Glutamatergic neuron (in vitro differentiated cells): ENCODE measurements at places on chromosomes 11 and 22.
A peak's percentile ranks its signal among the peaks of the same experiment; 100 is the strongest.

DNA sequence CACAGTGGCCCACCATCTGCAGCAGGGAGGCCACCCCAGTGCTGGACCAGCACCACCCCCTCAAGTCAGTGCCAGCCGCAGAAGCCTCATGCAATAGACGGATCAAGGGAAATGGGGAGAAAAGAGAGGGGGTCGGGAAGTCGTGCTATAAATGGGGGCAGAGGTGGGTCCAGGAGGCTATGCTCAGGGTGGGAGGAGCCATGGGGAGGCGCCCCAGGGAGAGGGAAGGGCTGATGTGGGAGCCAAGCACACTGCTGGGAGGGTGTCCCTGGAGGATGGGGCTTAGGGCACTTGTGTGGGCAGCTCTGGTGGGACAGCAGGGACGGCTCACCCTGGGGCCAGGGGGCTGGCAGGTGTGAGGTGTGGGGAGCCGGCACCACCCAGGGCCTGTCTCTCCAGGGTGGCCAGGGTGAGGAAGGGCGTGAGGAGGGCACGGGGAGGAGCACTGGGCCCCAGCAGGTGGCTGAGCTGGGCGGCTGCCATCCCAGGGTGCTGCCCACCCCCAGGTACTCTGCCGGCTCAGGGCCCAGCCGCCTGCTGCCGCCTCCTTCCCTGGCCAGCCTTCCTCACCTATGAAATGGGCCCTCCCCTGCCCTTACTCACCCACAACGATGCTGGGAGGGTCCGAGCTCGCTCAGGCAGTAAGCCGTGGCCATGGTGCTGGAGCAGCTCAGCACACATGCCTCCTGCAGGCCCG, 18.0 kb downstream of the PHLDA2 start:
- DNase-seq, result no peak

DNA sequence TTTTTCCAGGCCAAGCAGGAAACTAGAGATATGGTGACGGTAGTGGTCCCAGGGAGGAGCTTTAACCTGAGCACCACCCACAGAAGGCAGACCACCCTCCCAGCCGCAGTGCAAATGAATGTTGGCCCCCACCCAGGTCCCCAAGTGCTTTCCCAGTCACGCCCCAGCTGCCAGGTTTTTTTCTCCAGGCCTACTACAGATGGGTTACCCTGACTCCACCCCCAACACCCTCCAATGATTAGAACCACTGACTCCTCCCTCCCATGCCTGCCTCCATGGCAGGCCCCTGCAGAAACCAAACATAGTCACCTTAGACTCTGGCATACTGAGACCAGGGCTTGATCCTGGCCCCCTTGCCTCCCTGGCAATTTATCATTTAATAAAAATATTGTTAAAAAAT, 58.7 kb upstream of the CHST1 start:
- DNase-seq, result no peak

DNA sequence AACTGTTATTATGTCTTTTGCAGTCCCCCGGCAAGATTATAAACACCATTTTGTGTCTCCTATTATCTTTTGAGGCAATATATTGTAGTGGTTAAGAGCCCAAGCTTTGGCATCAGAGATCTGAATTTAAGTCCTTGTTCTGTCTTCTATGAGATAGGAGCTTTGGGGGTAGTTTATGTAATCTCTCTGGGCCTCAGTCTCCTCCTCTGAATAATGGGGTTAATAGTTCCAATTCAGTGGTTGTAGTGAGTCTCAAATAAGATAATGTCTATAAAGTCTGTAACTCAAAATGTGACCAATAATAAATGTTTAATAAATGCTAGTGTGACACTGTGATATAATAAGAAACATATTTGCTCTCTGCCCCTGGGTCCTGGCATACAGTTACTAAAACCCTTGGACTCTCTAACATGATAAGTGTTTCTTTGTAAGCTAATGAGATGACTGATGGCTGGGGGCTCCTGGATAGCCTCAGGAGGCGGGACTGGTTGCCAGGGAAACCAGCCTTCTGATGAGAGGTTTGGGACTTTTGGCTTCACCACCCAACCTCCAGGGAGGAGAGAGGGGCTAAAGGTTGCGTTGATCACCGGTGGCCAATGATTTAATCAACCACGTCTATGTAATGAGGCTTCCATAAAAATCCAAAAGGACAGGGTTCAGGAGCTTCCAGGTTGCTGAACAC, 183.4 kb upstream of the MTMR2 start:
- DNase-seq, result peak; percentile 30

DNA sequence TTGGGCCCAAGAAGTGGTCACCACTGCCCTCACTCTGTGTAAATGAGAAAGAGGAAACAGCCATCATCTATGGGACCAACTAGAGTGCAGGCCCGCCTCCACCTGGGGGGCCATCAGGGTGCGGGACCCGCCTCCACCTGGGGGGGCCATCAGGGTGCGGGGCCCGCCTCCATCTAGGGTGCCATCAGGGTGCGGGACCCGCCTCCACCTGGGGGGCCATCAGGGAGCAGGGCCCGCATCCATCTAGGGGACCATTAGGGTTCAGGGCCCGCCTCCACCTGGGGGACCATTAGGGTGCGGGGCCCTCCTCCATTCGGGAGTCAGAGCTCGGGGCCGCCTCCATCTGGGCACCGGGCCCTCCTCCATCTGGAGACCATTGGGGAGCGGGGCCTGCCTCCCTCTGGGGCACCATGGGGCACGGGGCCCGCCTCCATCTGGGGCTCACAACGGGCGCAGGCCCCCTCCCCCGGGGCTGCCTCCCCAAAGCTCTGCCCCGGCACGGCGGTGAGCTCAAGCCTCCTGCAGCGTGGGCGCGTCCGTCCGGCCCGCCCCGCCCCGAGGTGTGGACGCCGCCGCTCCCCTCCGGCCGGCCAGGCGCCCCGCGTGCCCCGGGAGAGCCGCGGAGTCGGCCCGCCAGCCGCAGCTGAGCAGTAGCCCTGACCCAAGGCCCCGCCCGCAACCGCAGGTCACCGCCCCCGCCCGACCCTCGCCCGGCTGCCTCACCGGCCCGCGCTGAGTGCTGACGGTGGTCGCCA, 512 bp downstream of the TOLLIP start:
- DNase-seq, result no peak

- no peak for DNase-seq
Observed at GRCh38 chr11:47332791-47333525, 19.5 kb downstream of the MYBPC3 start.

- no peak for DNase-seq
Observed at GRCh38 chr11:60498853-60499252, 6.3 kb downstream of the MS4A12 start.

GRCh38 chr11:95703049-95703448, 86.5 kb downstream of the FAM76B start:
- no peak for DNase-seq

- DNase-seq, result no peak
Observed at GRCh38 chr22:47162865-47163264, 400.4 kb downstream of the TBC1D22A start.

- DNase-seq, result no peak
Observed at GRCh38 chr22:19434401-19434800, 2.1 kb downstream of the MRPL40 start.

DNA sequence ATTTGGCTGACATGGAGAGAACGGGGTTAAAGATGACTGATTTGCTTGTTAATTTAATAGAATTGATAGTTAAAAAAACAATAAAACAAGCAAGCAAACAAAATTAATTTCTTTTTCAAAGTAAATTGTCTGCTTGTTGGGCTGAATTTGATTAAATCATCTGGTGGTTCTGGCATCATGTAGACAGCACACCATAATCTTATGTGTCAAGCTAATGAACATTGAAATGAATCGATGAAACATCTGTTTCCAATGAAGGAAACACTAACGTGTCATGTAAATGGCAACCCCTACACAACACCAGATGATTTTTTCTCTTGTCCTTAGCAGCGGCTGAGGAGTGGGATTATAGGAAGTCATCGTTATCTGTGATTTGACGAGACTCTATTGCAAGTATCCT, 399.6 kb upstream of the RAG2 start:
- DNase-seq, result no peak

DNA sequence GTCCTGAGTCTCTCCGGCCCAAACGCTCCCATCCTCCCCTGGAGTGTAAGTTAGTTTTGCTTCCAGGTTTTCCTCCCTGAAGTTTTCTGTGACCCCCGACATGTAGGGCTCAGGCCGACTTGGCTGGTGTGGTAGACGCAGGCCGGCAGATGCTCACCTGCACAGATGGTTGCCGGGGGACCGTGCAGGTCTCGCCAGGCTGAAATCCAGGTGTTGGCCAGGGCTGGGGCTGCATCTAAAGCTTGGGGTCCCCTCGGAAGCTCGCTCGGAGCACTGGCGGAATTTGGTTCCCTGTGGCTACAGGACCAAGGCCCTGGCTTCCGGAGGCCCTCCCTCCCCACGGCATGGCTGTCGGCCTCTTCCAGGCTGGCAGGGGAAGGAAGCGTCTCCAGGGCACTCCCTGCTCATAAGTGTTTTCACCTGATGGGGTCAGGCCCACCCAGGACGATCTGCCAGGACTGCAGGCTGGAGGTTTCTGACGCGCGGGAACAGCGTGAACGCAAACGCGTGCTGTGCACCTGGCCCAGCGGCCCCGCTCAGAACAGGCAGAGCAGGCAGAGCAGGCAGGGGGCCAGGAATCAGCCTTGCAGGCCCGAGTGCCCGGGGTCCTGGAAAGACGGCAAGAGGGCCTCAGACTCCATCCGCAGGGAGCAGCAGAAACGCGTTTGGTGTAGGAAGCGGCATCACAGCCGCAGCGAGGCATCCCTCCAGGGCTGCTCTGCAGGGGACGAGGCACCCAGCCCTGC, 258.2 kb downstream of the BRD1 start:
- DNase-seq, result no peak

DNA sequence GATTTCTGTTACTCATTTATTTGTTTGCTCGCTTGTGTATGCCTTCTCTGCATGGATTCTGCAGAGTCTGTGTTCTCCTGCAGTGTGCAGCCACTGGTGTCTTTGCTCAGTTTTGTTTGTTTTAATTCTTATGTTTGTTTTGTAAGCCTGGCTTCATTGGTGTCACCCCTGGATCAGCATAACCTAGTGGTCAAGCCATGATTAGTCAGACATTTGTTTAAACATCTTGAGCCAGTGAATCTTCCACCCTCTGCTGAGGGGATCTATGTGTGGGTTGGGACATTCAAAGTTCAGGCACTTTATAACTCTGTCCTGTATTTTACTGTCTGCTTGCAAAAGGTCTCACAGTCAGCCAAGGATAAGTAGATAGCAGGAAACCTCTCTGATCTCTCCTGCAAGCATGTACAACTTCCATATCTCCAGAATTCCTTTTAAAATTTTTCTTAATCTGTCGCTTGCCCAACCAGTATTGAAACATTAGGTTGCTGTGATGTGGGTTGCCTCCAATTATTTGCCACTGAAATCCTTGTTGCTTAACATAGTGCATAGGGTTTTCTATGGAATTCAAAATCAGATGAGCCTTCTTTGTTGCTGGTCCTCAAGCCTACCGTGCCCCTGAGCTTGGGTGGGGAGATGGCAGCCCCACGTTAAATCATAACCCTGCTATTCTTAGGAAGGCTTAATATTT, 86.8 kb downstream of the KCNQ1OT1 start:
- DNase-seq, result no peak

GRCh38 chr11:57111619-57112018, 70.1 kb upstream of the LRRC55 start:
- DNase-seq, result no peak

GRCh38 chr22:38696606-38697424, 3.9 kb downstream of the JOSD1 start:
- DNase-seq, result no peak

DNA sequence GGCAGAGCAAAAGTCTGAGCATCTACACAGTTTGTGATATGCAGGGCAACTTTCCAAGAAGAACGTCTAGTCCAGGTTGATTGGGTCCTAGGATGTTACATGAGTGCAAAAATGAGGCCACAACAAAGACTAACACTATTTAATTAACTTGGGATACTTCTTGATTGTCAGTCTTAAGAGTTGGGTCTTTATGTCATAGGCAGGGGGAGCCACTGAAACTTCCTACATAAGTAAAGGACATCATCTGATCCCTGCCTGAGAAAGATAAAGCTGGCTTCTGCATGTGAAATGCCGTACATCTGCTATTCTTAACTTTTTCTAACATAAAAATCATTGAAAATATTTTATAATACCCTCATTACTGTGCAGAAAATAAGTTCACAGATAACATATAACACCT, 525.5 kb downstream of the NTM start:
- DNase-seq, result no peak

- DNase-seq, result peak; percentile 83
Observed at GRCh38 chr11:369336-370018, at the start of gene B4GALNT4. TSS of gene B4GALNT4 (plus strand) at chr11:369499. CDS start at chr11:369804, 305 bp downstream.

DNA sequence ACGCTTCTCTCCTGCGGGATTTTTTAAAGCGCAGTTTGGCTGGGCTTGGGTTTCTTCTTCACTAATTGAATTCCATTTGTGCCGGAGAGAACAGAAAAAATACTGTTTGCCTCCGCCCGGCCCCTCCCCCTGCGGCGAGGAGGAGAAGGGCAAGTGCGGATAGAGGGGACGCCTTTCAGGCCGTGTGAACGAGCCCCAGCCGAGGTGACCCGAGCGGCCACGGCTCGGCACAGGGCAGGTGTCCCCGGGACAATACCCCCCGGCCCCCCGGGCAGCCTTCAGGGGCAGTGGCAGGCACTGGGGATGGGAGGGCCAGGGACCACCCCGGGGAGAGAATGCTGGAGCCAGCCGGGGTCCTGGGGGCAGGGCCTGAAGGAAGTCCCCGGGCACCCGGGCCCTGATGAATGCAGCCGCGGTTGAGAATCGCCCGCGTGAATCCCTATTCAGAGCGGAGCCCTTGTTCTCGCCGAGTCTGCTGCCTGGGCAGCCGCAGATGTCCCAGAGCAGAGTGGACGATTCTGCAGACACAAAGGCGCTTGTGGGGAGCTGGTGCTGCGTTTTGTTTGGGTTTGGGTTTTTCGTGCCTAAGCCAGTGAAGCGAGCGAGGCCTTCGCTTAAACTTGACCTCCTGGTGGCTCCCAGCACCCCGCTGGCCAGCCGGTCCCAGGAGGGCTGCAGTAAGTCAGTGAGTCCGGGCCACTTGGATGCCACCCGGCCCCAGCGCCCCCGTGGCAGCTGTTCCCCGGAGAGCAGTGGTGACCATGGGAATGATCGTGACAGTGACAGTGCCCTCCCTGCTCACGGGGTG, 96.0 kb downstream of the WNT7B start:
- DNase-seq, result no peak

DNA sequence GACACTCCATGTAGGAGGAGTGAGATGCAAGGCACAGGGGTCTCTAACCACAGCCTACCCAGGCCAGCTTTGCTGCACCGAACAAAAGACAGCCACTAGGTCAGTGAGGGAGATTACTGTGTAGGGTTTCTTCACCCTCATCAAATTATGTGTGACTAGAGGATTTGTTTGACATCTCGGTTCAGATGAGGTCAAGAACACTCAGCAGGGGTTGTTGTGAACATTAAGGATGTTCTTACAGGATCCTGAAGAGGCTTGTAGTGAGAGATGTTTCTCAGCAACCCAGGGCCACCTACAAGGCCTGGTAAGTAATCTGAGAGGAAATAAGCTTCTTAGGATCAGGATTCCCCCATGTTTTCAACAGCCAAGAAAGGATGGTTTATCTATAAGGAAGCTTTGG, 202.1 kb downstream of the NXPE2 start:
- no peak for DNase-seq

DNA sequence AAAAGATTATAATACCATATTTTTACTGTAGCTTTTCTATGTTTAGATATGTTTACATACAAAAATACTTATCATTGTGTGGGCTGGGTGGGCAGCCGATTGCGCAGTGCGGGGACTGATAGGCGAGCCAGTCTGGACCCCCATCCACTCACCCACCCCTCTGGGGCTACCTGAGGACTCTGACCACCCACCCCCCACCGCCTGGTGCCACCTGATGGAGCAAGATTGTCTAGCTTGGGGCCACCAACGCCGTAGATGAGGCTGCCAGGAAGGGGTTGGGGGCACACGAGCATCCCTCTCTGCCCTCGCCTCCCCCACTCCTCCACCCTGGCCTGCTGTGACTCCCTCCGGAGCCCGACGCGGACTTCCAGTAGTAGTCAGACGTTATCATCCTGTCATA, 32.4 kb downstream of the MIF start:
- no peak for DNase-seq

GRCh38 chr22:48979482-48979881, 848.2 kb downstream of the BRD1 start:
- no peak for DNase-seq
